Amniotic stem cell (primary cell): ENCODE measurements at places on chromosomes 16 and 17.

- no peak for DNase-seq
Measured at GRCh38 chr16:63066552-63066951, 1030.3 kb upstream of the CDH8 start.

DNA sequence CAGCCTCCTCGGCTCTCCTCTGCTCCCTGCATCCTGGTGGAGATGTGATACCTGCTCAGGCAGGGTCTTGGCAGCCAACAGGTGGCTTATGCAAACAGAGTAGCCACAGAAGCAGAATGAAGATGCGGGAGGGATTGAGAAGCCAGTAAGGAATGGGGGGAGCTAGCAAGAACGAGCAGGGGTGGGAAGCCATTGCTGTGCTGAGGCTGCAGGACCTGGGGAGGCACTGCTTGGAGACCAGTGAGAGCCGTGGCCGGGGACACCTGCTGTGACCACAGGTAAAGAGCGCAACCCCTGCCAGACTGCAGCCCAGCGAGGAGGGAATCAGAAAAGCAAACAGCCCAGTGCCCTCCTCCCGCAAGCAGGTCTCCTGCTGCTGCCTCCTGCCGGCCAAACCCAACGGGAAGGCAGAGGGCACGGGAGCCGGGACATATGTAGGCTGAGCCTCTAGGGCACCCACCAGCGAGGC is 14.7 kb downstream of the AIPL1 start:
- no peak for DNase-seq

- no peak for DNase-seq
Measured at GRCh38 chr16:54282202-54282927, 4.2 kb downstream of the IRX3 start.

DNA sequence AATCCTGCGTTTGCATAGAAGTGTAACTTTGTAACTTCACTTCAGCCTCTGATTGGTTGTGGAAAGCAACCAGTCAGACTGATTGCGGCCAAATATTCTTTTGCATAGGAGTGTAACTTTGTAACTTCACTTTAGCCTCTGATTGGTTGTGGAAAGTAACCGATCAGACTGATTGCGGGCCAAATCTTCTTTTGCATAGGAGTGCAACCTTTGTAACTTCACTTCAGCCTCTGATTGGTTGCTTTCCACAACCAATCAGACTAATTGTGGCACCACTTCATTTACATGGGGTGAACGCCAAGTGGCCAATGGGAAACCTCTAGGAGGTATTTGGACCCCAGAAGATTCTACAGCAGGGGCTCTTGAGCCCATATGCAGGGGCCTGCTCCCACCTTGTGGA is 1.8 kb upstream of the TMEM98 start:
- DNase-seq = no peak
